ENCODE measurements at places on chromosomes 16 and 17.
A peak's percentile ranks its signal among the peaks of the same experiment; 100 is the strongest.

DNA sequence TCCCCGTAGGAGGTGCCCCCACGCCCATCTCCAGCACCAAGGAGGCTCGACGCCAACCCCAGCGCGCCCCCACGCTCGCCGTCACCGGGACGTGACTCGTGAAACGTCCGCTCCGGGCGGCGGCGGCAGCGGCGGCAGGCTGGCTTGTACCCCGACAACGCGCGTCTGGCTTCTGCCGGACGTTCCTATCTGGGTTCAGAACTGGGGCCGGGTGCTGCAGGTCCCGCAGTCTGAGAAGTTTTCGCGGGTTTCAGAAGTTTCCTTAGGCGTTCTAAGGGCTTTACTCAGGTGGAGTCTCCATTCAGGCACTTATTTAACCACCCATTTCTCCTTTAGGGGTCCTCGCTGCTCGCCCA is 672 bp upstream of the ALKBH5 start:
- DNase-seq: peak; percentile 82

DNA sequence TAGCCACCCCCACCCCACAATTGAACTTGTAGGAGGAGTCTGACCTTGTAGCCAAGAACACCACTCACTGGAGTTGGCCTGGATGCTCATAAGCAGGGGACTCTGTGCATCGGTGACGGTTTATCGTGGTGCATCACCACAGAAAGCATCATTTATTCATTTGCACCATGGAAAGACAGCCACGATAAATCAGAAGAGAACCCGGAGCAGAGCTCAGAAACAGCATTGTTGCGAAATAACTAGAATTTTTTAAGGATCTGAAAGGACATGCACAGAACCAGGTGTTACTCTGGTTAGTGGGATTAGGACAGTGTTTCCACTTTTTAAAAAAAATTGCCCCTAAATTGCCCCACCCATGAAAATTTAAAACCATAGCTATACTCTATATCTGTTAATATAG is 44.4 kb upstream of the IRX6 start:
- no peak for DNase-seq

GRCh38 chr17:80106176-80106575 is 4.8 kb downstream of the GAA start:
- no peak for DNase-seq

- DNase-seq: peak; percentile 65
Measured at GRCh38 chr16:4371357-4372000, at the start of gene VASN. VASN (plus strand) TSS chr16:4371848; CDS start chr16:4380878, 9,030 bp downstream.

DNA sequence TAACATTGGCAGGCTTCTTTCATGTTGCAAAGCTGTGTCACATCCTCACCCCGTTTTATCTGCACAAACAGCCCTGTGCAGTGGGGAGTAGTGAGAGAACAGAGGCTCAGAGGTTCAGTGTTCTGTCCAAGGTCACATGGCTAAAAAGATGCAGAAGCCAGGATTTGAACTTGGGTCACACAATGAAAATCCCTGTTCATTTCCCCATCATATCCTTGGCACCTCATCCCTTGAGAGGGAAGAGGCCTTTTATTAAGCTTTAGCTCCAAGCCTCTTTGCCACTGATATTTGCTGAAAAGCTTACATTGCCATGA is 106.6 kb downstream of the AMFR start:
- no peak for DNase-seq

DNA sequence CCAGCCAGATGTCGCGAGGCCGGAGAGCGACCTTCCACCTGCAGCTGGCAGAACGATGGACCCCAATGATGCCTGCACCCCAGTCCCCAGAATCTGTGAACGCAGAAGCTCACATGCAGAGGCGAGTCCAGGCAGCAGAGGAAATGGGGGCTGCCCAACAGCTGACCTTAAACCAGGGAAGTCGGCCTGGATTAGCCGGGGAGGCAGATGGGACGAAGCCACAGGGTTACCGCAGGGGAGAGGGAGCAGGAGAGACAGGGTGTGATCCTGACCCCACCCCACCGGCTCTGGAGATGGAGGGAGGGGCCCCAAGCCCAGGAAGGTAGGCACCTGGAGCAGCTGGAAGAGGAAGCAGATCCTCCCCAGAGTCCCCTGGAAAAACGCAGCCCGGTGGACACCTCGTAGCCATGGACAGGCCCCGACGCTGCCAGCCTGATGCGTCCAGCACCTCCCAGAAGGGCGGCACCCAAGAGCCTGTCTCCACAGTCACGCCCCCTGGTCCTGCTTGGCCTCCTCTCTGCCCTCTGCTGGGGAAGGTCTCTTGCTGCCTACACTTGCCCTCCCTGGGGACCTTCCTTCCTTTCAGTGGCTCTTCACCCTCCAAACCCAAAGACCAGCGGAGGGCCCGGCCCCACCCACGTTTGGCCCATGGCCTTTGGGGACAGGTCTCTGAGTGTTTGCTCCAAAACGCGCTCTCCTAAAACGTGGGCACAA is 37.3 kb downstream of the PIEZO1 start:
- peak; percentile 37 for DNase-seq

DNA sequence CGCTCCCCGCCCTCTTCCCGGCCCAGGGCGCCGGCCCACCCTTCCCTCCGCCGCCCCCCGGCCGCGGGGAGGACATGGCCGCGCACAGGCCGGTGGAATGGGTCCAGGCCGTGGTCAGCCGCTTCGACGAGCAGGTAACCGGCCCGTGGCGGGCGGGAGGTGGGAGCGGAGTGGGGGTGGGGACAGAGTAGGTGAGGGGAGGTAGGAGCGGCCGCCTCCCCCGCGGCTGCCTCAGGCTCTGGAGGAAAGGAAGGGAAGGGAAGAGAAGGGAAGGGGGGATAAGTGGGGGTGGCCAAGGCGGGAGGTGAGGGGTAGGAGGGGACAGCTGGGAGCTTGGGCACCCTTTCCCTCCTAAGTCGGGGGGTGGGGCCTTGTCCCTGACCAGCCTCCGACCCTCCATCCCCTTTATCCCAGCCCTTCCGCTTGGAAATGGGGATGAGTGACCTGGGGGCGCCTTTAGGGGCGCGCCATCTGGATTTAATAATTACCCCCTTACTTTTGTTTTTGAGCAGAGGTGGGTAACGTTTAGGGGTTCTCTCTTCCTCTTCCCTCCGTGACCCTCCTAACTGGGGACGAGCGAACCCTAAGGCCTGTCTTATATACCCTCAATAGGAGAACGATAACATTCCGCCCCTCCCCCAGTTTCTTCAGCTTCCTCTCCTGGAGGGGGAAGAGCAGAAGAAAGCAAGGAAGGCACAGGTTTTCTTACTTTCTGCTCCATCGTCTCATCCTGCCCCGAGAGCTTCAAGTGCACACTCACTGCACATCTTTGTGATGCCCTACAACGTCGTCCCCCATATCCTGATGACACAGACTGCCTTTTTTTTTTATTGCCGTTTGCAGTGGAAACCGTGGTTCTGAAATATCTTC is 694 bp downstream of the NF1 start:
- DNase-seq: peak; percentile 5

GRCh38 chr17:81418710-81419318 is 23.6 kb downstream of the BAHCC1 start:
- no peak for DNase-seq

GRCh38 chr16:69089091-69089910 is 16.2 kb upstream of the HAS3 start:
- DNase-seq: no peak

GRCh38 chr16:48597563-48598387 is 12.2 kb downstream of the N4BP1 start:
- no peak for DNase-seq

GRCh38 chr16:51072591-51072990 is 78.5 kb downstream of the SALL1 start:
- DNase-seq: no peak

DNA sequence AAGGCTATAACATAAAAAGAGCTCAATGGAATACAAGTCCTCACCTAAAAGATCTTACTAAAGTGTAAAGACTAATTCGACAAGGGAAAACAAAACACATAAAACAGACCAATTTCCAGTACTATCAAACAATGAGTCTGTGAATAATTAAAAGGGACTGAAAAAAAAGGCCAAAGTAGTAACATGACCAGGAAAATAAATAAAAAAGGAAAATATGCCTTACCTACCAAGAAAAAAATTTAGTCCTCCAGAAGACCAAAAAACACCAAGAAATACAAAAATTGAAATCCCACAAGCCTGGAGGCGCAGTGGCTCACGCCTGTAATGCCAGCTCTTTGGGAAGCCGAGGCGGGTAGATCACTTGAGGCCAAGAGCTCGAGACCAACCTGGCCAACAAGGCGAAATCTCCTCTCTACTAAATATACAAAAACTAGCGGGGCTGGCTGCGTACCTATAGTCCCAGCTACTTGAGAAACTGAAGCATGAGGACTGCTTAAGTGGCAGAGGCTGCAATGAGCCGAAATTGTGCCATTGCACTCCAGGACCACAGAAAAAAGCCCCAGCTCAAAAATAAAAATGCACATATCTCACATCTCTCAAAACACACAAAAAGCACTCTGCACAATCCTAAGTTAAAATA is 60.8 kb downstream of the TEX14 start:
- DNase-seq: peak; percentile 55

DNA sequence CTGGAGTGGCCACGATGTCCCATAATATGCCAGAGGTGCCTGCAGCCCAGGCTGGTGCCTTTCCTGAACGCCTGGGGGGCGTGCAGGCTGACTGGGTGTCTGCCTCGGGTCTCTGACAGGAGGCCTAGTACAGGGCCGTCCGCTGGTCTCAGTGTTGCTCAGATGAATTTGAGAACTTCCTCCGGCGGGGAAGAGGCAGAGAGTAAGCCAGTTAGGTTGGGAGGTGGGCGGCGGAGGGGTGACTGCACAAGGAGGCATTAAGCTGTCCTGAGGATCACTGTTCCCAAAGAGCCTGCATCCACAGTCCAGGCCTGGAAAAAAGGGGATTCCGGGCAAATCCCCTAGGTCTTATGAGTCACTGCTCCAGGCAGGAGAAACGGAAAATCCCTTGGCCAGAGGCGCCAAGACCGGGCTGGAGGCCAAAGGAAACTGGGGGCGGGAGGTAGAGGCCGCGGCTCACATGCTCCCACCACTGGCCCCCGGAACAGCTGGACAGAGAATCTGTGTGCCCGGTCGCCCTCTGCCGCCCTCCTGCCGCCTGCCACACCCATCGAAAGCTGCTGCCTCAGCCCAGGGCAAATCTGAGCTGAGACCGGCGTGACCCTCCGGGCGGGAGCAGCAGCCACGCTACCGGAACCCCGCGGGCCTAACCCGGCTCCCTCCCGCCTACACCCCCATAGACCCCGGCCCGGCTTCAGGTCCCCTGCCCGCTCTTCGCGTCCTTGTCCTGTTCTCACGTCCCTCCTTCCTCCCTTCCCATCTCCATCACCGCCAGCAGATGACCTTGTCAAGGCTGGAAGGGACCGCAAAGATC is 1.2 kb downstream of the TRIM47 start:
- no peak for DNase-seq

DNA sequence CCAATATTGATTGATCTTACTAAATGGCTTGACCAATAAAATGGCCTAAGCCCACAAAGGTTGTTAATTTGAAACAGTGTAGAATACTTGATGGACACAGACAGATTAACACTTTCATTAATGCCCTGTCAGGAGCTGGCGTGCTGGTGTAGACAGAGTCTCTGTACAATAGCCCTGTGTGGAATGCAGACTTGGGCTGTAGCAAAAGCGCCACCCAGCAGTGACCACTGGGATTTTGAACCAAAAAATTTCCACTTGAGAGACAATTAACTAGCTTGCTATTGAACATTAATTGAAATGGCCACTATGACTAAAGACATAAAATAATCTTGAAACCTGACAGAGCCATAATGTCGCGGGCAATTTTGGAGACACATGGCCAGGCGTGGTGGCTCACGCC is 19.7 kb upstream of the GUCY2D start:
- no peak for DNase-seq

DNA sequence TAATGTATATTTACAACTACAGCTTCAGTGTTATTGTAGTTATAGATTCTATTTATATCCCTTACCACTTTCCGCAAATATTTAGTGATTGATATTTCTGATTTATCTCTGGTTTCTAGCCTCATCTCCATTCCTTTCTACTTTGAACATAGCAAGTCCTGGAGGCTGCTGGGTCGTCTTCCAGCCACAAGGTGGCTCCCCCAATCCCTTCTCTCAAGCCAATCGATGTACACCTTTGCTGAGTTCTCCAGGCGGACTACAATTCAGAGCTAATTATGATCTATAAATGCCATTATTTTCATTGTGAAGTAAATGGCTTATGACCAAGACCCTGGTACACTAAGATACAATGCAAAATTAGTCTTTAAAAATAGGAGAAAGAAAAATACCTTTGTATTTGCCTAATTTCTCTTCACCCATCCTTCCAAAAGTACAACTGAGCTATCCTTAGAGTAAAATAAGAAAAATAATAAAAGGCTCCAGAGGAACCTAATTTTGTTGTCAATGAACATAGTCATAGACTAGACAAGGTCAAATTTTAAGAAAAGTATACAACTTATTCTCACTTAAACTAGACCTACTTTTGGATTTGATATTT is 122.1 kb downstream of the SKAP1 start:
- peak; percentile 41 for DNase-seq

DNA sequence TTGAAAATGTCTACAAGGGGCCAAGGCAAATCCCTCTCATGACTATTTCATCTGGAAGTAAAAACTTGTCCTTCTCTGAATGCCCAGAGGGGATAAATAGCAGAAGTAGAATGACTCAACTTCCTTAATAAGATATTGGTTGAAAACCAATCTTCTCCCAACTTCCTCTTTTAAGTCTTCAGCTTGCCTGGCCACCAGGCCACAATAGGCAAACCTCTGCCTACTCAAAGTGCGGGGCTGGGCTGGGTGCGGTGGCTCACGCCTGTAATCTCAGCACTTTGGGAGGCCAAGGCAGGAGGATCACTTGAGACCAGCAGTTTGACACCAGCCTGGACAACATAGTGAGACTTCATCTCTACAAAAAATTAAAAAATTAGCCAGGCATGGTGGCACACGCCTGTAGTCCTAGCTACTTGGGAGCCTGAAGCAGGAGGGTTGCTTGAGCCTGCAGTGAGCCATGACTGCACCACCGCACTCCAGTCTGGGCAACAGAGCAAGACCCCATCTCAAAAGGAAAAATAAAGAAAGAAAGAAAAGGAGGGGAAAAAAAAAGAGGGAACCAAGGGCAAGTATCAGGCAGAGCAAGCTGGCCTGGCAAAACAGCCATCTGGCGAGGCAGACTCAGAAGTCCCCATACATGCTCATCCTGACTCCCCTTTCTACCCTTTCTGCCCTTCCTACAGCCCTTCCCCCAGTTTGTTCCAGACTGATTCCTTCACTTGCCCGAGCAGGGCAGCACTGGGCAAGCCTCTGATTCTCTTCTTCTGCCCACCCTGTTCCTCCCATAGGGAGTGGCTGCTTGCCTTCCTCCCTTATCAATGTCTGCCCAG is 20.6 kb downstream of the MAP3K14 start:
- peak; percentile 60 for DNase-seq

- DNase-seq: no peak
Measured at GRCh38 chr17:49574945-49575678, 559 bp upstream of the NXPH3 start.

GRCh38 chr17:4710693-4711634 is 532 bp downstream of the ARRB2 start:
- peak; percentile 60 for DNase-seq

DNA sequence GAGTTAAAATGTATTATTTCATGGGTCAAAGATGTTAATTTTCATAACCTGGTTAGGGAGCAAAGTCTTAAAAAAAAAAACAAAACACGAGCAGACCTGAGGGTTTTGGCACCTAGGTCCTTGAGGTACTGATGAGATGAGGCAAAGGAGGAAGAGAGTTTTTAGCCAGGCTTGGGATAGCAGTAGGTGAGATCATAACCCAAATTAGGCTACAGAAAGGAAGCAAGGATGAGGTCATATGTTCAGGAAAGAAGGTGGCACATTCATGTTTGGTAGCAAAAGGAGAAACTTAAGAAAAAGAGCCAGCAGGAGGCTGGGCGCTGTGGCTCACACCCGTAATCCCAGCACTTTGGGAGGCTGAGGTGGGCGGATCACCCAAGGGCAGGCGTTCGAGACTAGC is 2.8 kb downstream of the ATXN1L start:
- DNase-seq: no peak

Measured in CD4-positive, alpha-beta T cell treated with Interferon gamma for 1 hour (primary cell).